Left ventricle myocardium superior (tissue), 1 donor: ENCODE measurements at places on chromosomes 12 and 14. TPM values are rescaled to one million over a fixed set of nuclear protein-coding genes. Genes with fewer than 3 reads are reported as not detected.

DNA sequence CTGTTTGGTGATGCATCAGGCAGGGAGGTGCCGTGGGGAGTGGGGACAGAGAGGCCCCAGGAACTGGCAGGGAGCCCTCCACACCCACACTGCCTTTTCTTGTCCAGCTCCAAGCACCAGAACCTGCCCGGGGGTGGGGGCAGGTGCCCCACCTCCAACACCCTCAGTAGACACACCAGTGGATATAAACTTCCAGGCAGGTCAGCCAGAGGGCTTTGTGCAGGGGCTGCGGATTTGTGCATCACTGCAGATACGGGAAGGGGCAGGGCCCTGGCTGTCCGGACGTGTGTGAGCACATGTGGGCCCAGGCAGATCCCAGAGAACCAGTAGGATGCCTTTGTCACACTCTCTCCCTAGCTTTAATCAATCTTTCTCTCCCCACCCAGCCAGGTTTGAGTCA is 1.3 kb upstream of the TGM1 start:
- DNase-seq = no peak

GRCh38 chr14:48954446-48954845 is 631.7 kb downstream of the RPS29 start:
- DNase-seq = no peak

GRCh38 chr12:42612231-42612613 is 22.7 kb upstream of the PRICKLE1 start:
- DNase-seq = no peak

The SLC6A15 gene
- 0.32 TPM for total RNA-seq

The PROX2 gene
- total RNA-seq = not detected

The SEC23A gene
- 85.5 TPM for total RNA-seq
